ENCODE measurements at places on chromosomes 4 and X.

DNA sequence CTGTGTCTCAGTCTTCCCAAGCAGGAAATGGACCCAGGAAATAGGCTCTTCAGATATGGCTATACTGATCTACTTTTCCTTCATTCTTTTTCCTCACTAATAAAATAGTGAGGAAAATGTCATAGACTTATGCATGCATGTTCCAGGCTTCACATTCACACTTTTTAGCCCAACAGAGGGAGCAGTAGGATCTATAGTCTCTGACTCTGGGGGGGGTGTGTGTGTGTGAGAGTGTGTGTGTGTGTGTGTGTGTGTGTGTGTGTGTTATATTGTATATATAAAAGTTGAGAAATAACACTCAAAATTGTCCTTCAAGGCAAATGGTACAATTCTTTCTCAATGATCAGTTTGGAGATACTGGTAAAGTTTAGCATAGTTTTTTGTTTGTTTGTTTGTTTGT, 297.2 kb upstream of the GALNT7 start:
- DNase-seq: no peak

DNA sequence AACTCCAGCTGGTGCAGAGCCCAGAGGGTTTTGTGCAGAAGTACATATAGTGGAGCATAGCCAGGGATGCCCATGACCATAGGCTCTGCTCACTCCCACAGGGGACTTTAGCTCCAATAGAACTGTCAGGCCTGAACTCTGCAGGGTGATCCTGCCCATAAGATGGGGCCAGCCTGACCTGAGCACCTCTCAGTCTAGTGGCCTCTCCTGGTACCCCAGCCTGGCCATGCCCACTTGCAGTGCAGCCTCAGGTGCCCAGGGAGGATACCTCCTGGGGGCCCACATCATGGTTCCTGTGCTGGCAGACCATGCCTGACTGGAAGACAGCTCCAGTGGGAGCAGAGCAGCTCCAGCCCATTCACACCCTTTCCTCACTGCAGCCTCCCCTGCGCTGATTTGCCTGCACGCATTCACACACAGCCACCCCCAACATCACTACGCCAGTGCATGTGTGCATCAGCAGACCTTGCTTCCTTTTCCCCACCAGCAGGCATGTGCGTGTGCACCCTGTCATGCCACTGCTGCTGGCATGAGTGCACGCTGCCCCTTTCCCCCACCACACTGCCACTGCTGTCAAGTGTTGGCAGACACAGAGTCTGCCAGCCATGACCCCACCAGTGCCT, 53.0 kb upstream of the MMAA start:
- DNase-seq: no peak

DNA sequence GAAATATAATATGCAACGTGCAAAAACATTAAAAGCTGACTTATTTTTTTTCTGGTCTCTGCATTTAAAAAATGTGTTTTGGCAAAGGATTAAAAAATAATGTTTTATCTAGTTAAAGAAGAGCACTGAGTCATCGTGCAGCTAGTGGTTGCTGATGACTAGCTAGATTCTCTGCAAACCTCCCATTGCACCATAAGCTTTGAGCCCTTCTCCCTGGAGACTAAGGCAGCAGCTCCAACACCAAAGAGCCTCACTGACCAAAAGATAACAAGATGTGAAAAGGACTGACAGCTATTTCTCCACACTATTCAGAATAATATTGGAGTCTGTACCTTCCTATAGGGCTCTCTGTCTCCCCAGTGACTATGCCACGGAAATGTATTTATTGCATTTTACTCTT, 424.3 kb downstream of the SLITRK2 start:
- DNase-seq: no peak

DNA sequence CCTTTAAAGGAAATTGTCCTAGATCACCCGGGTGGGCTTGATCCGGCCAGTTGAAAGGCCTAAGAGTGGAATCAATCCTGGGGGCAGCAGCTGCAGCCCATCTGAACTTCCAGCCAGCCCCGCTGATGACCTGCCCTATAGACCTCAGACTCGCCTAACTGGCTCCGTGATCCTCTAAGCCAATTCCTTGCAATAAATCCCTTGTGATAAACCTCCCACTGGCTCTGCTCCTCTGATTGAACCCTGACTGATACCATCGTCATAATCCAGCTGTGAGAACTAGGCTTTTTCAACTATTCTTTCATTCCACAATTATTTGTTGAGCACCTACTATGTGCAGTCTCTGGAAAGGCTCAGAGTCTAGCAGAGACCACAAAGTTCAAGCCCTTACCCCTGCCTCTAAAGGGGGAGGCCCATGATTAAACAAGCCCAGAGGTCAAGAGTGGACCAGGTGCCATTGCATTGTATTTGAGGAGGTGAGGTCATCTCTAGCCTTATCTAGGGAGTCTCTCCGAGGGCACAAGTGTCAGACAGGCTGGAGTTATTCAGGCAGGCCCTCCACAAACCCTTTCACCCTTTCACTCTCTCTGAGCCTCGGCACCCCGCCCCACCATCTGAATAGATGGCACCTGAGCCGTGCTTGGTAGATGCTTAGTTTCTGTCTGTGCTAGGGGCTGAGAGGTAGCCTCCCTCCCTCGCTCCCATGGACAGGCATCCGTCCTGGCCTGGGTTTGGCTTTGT, 20.5 kb upstream of the GPR78 start:
- no peak for DNase-seq
